ENCODE measurements at places on chromosomes 6 and 20. TPM values are rescaled to one million over a fixed set of nuclear protein-coding genes. Genes with fewer than 3 reads are reported as not detected.

The OR2B6 gene
- not detected for total RNA-seq

The ERGIC3 gene
- total RNA-seq: 396 TPM

The ENPP3 gene
- 0.81 TPM for total RNA-seq

The SLC22A7 gene
- not detected for total RNA-seq

The CALHM6 gene
- 1.1 TPM for total RNA-seq

The POLR1C gene
- 25.4 TPM for total RNA-seq

The NKAIN2 gene
- total RNA-seq: not detected

The RPL10A gene
- total RNA-seq: 1,496 TPM

The EPB41L1 gene
- 19.9 TPM for total RNA-seq

The SLC12A5 gene
- total RNA-seq: 2.5 TPM

Data from cardiac atrium fibroblast (primary cell).